ENCODE measurements at places on chromosomes 11 and 22.

GRCh38 chr11:110373051-110373702, 56.6 kb upstream of the FDX1 start:
- DNase-seq: no peak

DNA sequence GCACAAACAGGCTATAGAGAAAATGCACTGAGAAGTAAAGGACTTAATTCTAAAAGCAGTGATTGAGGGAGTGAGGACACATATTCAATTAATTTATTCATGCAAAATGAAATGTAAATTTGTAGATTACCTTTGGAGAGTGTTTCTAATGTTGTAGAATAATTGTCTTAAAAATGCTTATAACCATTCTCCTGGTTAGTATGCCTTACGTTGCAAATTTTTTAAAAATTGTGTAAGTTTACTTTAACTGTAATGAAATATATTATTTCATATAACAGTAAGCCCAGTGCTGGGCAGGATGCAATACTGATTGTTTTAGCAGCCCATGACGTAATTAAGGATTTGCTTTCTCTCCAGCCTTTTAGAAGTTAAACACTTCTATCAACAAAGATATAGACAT, 26.6 kb downstream of the OR52E1 start:
- no peak for DNase-seq

DNA sequence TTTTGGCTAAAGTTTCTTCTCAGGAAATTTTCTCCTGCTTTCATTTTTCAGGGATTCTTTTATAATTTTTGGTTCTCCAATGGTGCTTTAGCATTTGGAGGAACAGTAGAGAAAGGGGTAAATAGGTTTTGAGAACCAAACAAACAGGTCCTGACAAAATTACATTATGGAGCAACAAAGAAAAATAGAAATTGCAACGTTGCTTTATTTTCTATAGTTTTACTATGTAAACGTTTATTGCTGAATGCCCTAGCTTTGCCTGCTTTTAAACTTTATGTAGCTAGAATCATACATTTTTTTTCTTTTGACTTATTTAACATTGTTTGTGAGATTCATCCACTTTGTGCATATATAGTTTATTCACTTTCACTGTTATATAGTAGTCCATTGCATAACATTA, 43.8 kb upstream of the OR5P2 start:
- DNase-seq: no peak

DNA sequence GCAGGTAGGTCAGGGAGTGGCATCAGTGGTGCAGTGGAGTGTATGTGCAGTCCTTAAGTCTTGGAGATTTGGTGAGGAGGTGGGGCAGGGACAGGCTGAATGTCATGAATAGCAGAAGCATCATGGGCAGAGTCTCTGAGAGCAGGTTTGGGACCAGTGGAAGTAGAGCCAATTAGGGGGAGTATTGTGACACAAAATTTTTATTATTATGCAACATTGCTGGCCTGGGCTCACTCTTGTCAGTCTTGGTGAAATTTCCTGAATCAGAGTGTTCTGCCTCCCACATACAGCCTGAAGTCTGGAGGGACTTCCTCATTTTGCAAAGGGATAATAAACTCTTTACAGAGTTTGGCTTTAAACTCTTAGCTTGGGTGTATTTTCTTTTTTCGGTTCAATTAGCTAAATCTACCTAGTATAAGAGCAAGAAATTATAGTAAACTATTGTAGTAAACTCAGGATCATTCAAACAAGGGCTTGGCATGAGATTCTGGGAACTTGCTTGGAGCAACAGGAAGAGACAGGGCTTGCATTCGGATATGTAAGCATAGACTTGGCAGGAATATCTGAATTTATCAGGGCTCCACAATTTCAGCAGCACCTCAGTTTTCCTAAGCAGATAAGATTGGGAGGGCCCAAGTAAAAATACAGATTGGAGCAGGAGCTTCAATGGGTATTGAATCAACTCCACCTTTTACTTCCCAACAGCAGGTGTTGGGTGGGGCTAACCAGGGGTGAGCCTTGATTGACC, 67.7 kb downstream of the FDX1 start:
- DNase-seq: no peak

GRCh38 chr11:63710476-63711217, 29.3 kb downstream of the RTN3 start:
- DNase-seq: no peak

DNA sequence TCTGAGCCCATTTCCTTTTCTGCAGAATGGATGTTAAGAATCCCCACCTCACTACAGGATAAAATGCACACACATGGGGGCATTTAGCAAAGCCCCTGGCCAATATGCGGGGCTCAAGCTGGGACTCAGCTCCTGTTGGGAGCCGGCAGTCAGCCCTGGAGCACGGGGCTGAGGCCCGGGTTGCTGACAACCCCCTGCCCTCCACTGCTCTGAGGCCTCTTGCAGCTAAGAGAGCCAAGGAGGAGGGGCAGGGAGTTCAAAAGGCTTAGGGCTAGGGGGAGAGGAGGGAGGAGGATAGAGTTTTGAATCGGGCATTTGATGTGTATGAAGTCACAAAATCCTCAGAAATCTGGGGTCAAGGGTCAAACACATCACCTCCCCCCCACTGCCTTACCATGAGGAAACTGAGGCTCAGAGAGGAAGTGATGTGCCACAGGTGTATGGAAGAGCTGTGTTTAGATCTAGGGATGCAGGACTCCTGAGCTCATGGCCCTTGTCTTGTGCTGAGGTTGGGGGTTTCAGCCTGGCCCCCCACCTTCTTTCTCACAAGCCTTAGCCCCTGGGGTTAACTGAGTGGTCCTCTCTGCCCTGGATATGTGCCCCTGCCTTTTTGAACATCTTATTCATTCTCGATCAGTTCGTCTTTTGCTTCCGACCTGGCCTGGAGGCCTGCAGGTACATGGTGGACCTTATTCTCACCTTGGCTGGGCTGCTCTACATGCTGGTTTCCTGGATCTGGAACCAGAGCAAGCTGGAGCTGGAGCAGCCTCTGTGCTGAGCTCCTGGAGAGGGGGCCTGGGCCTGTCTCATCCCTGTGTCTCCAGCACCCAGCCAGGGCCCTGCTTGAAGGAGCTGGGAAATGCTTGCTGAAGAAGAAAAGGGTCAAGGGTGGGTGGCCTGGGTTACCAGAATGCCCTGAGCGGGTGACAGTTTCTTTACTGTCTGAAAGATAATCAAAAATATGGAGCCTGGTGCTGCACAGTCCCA, 80.3 kb downstream of the LRRC32 start:
- DNase-seq: no peak

- DNase-seq: no peak
These were observed 24.6 kb downstream of the NRXN2 start for GRCh38 chr11:64698427-64698826.
